ENCODE measurements at places on chromosomes 3 and 15.

GRCh38 chr3:194582196-194582905, 50.9 kb downstream of the TMEM44 start:
- DNase-seq: no peak

DNA sequence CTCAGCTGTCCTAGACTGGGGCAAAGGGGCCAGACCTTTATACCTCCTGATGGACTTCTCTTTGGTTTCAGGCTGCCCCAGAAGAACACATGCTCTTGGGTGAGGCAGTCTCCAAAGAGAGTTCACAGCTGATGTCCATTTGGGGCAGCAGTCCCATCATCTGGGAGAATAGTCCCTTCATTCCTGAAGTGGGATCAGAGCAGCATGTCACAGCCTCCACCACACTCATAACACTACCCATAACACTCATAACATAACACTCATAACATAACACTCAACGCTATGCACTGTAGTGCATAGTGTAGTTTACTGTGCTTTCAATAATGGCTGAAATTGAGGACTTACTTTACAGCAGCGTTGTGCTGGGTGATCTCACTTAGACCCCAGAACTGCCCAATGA, 36.7 kb upstream of the PLCL2 start:
- DNase-seq: no peak

DNA sequence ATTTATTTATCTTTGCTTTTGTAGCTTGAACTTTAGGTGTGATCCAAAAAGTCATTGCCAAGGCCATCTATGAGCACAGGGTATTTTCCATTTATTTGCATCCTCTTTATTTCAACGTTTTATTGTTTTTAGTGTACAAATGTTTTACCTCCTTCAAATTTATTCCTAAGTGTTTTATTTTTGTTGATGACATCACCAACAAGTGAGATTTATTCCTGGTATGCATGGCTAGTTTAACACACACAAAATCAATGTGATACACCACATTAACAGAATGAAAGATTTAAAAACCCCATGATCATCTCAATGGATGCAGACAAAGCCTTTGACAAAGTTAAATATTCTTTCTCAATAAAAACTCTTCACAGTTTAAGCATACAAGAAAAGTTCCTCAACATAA, 66.3 kb upstream of the CHRM5 start:
- DNase-seq: no peak

DNA sequence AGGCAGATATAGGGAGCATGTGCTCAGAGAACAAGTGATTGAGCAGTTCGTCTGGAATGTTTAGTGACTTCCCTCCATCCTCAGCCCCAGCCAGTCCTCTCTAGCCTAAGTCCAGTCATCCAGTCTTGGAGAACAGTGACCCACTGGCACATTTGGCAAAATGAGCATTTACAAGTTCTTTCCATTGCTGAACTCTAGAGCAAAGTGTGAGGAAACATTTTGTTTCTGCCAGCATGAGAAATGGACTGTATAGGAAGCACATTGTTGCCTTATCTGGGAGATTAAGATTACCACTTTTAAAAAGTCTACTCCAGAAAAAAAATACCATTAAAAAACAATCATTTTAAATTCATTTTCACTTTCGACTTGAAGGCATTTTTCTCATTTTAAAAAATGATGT, 353.6 kb downstream of the SHQ1 start:
- no peak for DNase-seq

DNA sequence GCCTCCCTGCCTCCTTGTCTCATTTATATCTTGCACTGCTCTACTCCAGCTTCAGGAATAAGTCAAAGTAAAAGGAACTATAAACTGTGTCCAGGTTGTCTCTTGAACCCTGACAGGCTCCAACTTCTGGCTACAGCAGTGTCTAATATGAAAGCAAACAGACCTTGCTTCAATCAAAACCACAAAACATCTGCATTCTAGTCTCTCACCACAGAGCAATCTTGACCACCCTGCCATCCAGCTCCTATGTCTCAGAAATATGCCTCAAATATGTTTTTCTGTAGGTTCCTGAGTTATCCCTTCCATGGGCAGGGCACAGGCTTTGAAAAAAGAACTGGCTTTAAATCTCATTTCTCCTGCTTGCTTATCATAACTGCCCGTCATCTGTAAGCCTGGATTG, 13.0 kb upstream of the RAMAC start:
- no peak for DNase-seq

DNA sequence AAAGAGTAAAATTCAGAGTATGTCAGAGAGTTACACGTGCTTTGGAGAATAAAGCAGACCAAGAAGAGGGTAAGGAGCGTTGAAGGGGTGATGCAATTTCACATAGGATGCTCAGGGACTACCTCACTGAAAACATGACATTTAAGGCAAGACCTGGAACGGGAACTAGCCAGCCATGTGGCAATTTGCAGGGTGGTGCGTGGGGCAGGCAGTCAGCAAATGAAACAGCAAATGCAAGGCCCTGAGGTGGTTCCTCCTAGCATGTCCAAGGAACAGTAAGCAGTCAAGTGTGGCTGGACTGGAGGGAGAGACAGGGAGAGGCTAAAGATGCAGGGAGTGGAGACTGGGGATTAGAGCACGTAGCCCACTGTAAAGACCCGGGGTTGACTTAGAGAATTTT, 146.1 kb upstream of the LPP start:
- DNase-seq: no peak

DNA sequence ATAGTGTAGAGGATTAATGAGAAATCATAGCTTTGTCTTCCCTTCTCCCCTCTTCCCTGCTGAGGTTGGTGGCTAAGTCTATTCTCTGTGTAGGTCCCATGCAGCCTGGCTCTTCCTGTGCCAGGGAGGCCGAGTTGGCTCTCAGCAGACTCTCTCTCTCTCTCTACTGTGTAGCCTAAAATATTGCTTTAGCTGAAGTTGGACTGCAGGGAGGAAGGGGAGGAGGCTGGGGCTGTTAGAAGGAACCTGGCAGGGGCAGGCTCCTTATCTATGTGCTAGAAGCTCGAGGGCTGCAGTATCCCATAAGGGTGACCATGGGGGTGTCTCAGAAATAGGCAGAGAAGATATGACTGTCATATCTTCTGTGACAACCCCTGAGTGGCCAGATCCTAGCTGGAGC, 160.8 kb downstream of the EPHB1 start:
- no peak for DNase-seq

GRCh38 chr3:7241584-7242302, 380.8 kb downstream of the GRM7 start:
- DNase-seq: no peak

GRCh38 chr3:99674086-99674789, 35.8 kb downstream of the COL8A1 start:
- peak; percentile 89 for DNase-seq

GRCh38 chr3:79230266-79230665, 537.5 kb downstream of the ROBO1 start:
- DNase-seq: no peak

- DNase-seq: no peak
Measured at GRCh38 chr3:188686324-188686723, 485.4 kb upstream of the TPRG1 start.

DNA sequence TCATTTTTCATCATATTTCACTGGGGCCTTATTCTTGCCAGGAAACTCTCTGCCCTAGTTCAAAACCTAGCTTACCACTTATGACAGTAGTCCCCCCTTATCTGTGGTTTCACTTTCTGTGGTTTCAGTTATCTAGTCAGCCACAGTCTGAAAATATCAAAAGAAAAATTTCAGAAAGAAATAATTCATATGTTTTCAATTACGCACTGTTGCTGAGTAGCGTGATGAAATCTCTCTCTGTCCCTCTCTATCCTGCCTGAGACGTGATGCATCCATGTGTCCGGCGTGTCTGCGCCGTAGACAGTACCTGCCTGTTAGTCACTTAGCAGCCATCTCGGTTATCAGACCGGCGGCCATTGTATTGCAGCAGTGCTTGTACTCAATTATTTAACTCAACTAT, 369.9 kb upstream of the MCTP2 start:
- no peak for DNase-seq

GRCh38 chr3:356952-357351, 160.4 kb downstream of the CHL1 start:
- peak; percentile 99 for DNase-seq

GRCh38 chr3:126984391-126985131, 1.6 kb downstream of the PLXNA1 start:
- DNase-seq: no peak

- DNase-seq: no peak
Measured at GRCh38 chr3:48997714-48998637, 7.9 kb downstream of the P4HTM start.

Data from renal cortical epithelial cell (primary cell).